ENCODE measurements at places on chromosomes 3 and 15.

DNA sequence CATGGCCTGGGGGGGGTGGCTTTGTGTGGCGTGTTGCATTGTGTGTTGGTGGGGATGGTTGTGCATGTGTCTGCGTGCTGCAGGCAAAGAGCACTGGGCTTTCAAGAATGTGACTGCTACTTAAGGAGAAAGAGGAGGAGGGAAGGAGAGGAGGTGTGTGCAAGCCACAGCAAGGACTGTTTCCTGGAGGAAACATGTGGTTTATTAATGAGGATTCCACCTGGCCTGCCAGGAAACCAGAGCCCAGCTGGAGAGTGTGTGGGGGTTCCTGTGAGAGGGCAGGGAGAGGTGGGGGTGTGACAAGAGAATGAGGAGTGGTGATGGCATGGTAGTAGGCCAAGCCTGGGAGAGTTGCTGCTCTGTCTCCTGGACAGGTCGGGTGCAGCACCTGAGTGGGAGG is 258.1 kb upstream of the ROPN1 start:
- no peak for DNase-seq

- no peak for DNase-seq
These were observed 17.1 kb upstream of the JMJD7 start for GRCh38 chr15:41810651-41811431.

DNA sequence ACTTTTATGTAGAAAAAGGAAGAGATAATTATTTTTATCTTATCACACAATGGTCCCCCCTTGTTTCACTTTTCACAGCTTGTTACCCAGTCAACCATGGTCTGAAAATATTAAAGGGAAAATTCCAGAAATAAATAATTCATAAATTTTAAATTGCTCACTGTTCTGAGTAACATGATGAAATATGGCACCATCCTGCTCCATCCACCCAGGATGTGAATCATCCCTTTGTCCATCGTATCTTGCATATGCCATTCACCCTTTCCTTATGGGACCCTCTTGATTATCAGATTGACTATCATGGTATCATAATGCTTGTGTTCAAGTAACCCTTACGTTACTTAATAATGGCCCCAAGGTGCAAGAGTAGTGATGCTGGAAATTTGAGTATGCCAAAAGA is 43.7 kb downstream of the ANKRD28 start:
- no peak for DNase-seq

DNA sequence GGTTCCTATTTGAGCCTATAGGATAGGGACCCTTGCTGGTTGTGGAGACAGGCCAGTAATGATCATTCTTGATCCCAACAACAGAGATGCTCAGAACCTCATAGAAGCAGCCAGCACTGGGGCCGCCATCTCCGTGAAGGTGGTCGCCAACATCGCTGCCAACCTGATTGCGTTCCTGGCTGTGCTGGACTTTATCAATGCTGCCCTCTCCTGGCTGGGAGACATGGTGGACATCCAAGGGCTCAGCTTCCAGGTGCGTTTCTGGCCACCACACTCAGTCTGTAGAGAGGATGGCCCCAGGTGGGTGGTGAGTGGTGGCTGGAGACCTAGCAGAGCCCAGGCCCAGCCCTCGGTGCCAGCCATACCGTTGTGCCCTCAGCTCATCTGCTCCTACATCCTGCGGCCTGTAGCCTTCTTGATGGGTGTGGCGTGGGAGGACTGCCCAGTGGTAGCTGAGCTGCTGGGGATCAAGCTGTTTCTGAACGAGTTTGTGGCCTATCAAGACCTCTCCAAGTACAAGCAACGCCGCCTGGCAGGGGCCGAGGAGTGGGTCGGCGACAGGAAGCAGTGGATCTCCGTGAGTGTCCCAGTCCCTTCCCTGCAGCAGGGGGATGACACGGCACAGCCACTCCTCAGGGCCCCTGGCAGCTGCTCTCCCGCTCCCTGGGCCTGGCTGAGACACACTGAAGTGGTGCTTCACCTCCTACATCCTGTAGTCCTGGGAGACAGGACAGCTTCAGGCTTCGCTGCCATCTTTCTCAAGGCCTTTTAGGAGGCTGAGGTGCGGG is 46.5 kb upstream of the PDE8A start:
- no peak for DNase-seq

GRCh38 chr15:59174151-59174834 is 32.4 kb upstream of the LDHAL6B start:
- no peak for DNase-seq

- DNase-seq = no peak
These were observed 112.3 kb upstream of the NR2E3 start for GRCh38 chr15:71698030-71698429.

GRCh38 chr3:120167488-120167887 is 73.2 kb upstream of the GSK3B start:
- no peak for DNase-seq

- no peak for DNase-seq
These were observed 11.0 kb upstream of the PCCB start for GRCh38 chr3:136239094-136239493.

DNA sequence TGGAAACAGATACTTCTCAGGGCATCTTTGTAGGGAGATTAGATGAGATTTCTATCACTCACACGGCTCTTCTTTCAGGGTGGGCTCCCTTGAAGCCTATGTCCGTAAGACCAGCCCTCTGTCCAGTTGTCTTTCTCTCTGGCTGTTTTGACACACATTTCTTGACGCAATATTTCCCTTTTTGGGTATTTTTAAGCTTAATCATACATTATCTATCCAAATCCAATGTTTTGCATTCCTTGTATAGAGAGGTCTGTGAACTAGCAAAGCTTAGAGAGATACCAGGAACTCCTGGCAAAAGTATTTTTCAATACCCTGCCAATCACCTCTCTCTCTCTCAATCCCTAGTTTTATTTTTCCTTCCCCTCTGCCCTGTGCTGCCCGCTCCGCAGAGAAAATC is 79.3 kb downstream of the EOMES start:
- DNase-seq = no peak

DNA sequence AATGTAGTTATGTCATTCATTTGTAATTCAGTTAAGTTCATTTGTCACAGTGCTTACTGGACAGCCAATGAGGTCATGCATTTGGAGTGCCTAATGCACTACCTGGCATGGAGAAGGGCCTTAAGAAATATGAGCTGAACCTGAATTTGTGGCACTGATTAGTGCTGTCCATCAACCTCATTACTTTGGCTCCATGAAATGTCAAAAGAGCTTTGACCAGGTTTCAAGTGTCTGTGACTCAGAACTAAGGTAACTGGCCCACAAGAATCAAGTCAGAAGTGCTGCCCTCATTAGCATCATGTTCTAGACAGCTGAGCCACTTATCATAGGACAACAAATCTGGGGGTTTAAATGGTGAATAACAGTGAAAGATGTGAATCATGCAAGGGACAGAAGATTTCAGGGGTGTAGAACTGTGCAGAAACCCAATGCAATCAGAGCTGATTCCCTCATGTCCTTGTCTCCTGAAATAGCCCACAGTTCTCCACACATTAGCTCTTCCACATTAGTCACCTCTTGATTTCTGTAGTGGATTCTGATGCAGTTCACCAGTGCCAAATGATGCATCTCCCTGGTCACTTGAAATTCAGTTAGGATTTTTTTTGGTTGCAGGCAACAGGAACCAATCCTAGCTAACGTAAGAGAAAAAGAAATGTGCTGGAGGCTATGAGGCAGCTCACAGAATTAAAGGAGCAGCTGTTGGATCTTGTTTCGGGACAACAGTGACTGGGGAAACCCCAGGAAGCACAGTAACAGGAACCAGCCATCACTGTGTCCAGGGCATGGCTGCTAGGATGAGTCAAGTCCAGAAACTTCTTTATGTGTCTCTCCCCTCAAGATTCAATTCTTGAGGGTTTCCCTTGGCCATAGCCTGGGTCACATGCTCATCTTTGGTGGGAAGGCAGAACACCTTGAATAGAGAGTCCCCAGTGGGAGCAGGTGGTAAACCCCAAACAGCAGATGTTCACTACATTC is 38.7 kb downstream of the CHST2 start:
- no peak for DNase-seq

DNA sequence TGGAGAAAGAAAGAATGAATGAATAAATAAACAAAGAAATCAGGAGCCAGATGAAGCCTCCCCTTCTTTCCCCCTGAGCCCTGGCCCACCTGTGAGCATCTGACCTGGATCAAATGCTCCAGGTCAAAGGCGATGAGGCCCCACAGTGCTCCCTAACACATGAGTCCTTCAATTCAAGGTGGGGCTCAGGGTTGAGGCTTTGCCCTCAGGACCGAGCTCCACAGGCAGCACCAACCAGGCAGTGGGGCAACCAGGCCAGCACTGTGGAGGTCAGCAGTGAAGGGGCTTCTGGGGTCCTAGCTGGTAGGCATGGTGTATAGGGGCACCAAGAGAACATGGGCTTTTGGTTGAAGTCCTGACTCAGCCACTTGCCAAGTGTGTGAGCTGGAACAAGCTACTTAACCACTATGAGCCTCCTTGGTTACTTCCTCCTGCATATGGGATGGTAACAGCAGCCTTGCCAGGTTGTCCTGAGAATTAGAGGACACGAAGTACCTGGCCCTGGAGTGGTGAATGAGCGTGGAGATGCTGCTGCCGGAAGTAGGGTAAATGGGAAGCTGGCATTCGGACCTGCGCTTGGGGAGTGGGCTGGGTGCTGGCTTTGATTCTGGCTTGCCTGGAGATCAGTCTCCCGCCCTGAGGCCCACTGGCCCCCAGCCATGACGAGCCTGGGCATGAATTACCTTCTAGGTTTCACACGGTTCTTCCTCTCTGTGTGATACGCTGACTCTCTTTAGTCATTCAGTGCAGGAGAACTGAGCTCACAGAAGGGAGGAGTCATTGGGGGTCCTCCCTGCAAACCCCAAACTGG is 10.0 kb upstream of the PAQR5 start:
- no peak for DNase-seq
